Activated T-helper 1 cell treated with anti-CD3 and anti-CD28 coated beads, Interleukin-12 subunit alpha, Interleukin-12 subunit beta, Interleukin-2, Interleukin-4 antibody, amounts not matched to agents 30 ng/mL and 10 ng/mL and 1 ng/mL, durations not matched to agents 14 hours and 24 hours and 36 hours (primary cell): ENCODE measurements at places on chromosomes 5 and 9. TPM values are rescaled to one million over a fixed set of nuclear protein-coding genes. Genes with fewer than 3 reads are reported as not detected.

IFNB1 gene
- 0.23 TPM in 1 of 2 replicates, not detected in the other for total RNA-seq

IL9 gene
- total RNA-seq: 0.36 and 2.0 TPM in 2 replicates

SLC6A19 gene
- total RNA-seq: not detected in 2 replicates

C9orf153 gene
- 0.34 TPM in 1 of 2 replicates, not detected in the other for total RNA-seq

RALGPS1 gene
- total RNA-seq: 1.4 and 1.8 TPM in 2 replicates

AK8 gene
- not detected in 2 replicates for total RNA-seq

UNC5A gene
- total RNA-seq: not detected in 2 replicates

MYMK gene
- not detected in 2 replicates for total RNA-seq

HSPA9 gene
- total RNA-seq: 372 and 383 TPM in 2 replicates

BTNL8 gene
- total RNA-seq: not detected in 2 replicates

FRMPD1 gene
- total RNA-seq: 0.03 TPM in 1 of 2 replicates, not detected in the other

IL4 gene
- total RNA-seq: 56.9 and 57.1 TPM in 2 replicates
